ENCODE measurements at places on chromosomes 7 and 10. TPM values are rescaled to one million over a fixed set of nuclear protein-coding genes. Genes with fewer than 3 reads are reported as not detected.

SORBS1 gene
- 0.29 TPM for total RNA-seq

PDZD7 gene
- 0.72 TPM for total RNA-seq

CYP2C19 gene
- not detected for total RNA-seq

SPOCK2 gene
- total RNA-seq: 0.36 TPM

SPAM1 gene
- total RNA-seq: not detected

CYP26A1 gene
- total RNA-seq: not detected

ZNF239 gene
- 4.7 TPM for total RNA-seq

KCNMA1 gene
- total RNA-seq: 77.8 TPM

SAMD8 gene
- total RNA-seq: 31.5 TPM

OR2A5 gene
- not detected for total RNA-seq

MYL7 gene
- total RNA-seq: not detected

LIPK gene
- not detected for total RNA-seq

HUS1 gene
- total RNA-seq: 19.9 TPM

HDAC9 gene
- total RNA-seq: 21.7 TPM

VCL gene
- total RNA-seq: 201 TPM

PLCE1 gene
- 6.2 TPM for total RNA-seq

CALML3 gene
- total RNA-seq: not detected
